ENCODE measurements at places on chromosomes 11 and 22.

- no peak for DNase-seq
Measured at GRCh38 chr22:37449331-37450001, 22.2 kb upstream of the ELFN2 start.

GRCh38 chr11:35259529-35259928 is 120.6 kb downstream of the CD44 start:
- DNase-seq, result no peak

GRCh38 chr22:49295851-49296560 is 531.7 kb downstream of the BRD1 start:
- DNase-seq, result no peak

GRCh38 chr11:10317776-10318526 is 13.1 kb downstream of the ADM start:
- no peak for DNase-seq

- no peak for DNase-seq
Measured at GRCh38 chr11:57935402-57936049, 88.2 kb upstream of the OR9Q1 start.

- DNase-seq, result no peak
Measured at GRCh38 chr11:90294526-90294925, 71.7 kb upstream of the CHORDC1 start.

GRCh38 chr11:32002311-32002710 is 88.6 kb upstream of the RCN1 start:
- DNase-seq, result no peak

DNA sequence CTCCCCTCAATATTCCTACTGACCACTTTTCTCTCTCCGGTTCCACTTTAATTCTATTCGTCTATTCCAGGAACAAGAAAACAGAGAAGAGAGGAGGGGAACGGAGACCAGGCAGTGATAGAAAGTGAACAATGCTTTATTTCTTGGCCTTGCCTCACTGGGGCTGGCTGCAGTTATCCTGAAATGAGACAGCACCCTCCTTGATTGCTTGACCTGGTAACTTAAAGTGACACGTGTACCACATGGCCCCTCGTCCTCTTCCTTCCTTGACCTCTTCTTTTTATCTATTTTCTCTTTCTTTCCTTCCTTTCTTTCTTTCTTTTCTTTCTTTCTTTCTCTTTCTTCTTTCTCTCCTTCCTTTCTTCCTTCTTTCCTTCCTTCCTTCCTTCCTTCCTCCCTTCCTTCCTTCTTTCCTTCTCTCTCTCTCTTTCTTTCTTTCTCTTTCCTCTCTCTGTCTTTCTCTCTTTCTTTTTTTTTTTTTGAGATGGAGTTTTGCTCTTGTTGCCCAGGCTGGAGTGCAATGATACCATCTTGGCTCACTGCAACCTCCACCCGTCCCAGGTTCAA is 52.8 kb upstream of the CLMP start:
- DNase-seq, result no peak

DNA sequence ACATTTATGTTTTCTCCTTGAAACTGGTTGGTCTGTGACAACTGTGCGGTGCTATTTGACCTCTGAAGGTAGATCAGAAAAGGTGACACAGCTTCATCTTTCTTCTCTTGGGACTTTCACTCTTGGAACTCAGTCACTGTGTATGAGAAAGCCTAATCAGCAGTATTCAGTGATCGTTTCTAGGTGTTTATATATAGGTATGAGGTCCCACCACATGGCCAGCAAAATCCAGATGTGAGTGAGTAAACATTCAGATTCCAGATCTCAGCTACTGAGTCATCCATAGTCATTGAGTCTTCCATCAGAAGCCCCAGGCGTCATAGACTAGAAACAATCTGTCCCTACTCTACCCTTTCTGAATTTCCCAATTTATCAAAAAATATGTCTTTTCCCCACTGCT is 117.3 kb upstream of the CTSC start:
- DNase-seq, result no peak

DNA sequence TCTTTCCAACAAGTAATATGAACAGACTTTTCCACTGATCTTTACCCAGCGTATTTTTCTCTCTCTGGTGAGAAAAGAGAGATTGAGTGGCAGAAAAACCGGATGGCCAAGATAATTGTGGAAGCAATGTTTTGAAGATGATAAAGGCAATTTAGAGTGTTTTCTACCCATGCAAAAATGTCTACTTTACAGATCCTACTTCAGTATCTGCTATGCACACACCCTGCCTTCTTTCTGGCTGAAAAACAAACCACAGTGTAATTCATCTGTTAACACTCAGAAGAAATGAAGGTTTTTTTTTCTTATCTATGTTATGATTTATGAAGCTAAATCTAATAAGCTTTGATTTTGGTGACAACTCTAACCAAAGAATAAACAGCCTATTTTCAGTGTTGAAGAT is 56.8 kb downstream of the SLC5A12 start:
- no peak for DNase-seq

DNA sequence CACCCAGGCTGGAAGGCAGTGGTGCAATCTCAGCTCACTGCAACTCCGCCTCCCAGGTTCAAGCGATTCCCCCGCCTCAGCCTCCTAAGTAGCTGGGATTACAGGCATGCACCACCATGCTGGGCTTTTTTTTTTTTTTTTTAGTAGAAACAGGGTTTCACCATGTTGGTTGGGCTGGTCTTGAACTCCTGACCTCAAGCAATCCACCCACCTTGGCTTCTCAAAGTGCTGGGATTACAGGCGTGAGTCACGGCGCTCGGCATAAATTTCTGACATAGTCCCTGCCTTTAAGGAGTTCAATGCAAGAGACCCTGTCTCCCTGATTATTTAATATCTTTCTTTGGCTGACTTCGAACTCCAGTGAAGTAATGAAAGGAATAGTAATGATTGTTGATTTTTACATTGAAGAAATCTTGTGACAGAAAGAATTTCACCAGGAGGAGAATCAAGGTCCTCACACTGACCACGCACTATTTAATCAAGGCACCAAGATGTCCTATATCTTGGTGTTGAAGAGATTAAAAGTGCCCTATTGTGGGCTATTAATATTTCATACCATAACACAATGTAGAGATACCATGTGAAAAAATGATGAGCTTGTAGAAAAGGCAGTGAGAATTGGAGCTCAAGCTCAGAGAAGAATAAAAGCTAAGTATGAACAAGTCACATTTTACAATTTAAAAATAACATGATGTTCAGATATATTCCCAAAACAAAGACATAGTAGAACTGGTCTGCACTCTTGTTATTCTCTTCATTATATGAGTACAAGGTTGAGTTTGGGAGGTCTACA is 71.6 kb upstream of the BLID start:
- no peak for DNase-seq

DNA sequence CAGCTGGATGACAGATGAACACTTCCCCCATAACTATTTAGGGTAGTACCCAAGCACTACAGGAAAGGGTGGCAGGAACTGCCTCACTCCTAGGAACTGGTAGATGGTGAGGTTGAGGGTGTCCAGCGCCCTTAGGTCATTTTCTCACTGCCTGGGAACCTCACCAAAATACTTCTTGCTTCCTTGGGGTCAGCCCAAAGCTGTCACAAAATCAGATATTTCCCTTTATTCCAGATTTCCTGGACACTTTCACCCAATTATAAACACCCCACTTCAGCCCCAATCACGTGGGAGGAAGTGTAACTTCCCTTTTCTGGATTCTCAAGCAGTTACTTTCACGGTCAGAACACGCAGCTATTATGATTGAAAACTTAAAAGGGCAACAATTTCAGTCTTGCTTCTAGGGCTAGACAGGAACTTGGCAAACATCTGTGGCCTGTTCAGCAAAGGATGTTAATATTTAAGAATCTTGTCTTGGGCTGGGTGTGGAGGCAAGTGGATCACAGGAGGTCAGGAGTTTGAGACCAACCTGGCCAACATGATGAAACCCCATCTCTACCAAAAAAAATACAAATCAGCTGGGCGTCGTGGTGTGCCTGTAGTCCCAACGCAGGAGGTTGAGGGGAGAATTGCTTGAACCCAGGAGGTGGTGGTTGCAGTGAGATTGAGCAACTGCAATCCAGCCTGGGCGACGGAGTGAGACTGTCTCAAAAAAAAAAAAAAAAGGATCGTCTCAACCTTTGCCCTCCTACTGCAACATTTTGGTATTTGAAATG is 4.0 kb downstream of the FTH1 start:
- no peak for DNase-seq

GRCh38 chr11:93234602-93235207 is 36.9 kb upstream of the SLC36A4 start:
- no peak for DNase-seq

- no peak for DNase-seq
Measured at GRCh38 chr11:72328366-72329224, 84.6 kb upstream of the PHOX2A start.

DNA sequence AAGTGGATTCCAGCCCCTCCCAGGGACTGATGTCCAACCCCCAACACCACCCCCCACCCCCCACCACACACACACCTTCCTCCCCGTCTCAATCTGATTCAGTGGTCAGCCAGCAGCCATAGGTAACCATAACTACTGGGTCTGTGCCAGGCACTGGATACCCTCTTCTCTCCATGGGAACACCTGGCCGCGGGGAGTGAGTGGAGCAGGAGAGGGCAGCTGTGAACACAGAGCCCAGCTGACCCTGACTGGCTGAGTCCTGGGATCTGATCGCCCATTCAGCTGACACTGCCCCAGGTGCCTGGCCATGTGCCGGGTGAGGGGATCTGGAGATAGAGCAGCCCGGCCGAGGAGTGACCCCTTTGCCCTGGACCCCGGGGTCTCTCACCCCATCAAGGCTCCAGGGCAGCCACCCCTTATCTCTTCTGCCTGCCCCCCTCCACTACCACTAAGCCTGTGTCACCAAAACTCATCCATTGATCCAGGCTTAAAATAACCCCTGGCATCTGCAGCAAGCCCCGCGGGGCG is 2.6 kb upstream of the SHISA8 start:
- DNase-seq, result no peak

DNA sequence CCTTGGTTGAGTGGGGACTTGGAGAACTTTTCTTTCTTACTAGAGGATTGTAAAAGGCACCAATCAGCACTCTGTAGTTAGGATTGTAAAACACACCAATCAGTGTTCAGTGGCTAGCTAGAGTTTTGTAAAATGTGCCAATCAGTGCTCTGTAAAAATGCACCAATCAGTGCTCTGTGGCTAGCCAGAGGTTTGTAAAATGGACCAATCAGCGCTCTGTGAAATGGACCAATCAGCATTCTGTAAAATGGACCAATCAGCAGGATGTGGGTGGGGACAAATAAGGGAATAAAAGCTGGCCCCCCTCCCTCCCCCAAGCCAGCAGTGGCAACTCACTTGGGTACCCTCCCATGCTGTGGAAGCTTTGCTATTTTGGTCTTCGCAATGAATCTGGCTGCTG is 5.5 kb upstream of the DRG1 start:
- no peak for DNase-seq

DNA sequence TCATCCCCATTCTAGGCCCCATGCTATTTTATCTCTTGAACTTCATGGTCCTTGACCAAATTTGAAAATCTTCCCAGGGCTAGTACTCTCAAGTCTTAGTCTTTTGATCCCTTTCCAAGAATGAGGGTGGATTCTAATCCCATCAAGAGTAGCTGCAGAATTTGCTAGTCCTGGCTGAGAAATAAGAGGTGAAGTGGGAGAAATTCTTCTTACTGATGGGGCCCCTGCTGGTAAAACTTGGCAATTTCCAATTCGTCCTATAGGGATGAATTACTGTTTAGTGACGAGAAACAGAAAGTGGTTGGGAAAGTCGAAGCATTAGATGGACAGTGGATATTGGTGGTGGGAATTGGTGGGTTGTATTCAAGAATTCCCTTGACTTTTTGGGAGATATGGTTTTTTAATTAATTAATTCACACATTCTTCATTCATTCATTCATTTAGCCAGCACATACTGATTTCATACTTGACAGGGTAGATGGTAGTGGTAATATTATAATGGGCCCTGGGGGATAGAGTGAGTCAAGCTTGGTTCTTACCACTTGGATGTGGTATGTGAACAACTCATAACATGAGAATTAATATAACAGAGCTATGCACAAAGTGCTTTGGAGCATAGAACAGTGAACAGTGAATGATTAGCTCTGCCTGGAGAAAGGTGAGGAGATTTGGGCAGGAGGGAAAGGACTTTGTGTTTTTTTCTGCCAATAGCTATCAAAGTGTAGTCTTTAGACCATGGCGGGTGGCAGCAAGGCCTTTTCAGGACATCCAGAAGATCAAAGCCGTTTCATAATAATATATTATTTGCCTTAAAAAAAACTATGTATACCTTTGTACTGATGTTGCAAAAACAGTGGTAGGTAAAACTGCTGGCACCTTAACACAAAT is 103.8 kb downstream of the STIM1 start:
- DNase-seq, result no peak

GRCh38 chr11:61049063-61049377 is 53.3 kb upstream of the CD5 start:
- DNase-seq, result no peak

- DNase-seq, result no peak
Measured at GRCh38 chr11:74037309-74037708, 28.4 kb upstream of the UCP3 start.

- no peak for DNase-seq
Measured at GRCh38 chr11:12802418-12803085, 128.3 kb downstream of the TEAD1 start.

DNA sequence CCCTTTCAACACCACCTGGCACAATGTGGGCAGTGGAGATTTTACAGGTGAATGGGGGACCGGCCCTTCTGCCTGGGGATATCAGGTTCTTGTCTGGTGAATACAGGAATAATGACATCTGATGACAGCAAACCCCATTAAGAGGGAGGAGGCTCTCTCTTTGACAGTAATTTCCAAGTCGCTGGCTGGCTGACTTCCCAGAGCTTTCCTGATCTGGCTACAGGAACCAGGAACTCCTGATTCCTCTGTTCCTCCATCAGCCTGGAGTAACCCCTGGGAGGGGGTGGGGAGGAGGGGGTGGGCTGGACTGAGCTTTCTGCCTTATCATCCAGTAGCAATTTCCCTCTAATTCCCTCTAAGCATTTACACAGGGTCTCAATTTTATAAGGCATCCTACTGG is 3.7 kb upstream of the MIEF1 start:
- no peak for DNase-seq

DNA sequence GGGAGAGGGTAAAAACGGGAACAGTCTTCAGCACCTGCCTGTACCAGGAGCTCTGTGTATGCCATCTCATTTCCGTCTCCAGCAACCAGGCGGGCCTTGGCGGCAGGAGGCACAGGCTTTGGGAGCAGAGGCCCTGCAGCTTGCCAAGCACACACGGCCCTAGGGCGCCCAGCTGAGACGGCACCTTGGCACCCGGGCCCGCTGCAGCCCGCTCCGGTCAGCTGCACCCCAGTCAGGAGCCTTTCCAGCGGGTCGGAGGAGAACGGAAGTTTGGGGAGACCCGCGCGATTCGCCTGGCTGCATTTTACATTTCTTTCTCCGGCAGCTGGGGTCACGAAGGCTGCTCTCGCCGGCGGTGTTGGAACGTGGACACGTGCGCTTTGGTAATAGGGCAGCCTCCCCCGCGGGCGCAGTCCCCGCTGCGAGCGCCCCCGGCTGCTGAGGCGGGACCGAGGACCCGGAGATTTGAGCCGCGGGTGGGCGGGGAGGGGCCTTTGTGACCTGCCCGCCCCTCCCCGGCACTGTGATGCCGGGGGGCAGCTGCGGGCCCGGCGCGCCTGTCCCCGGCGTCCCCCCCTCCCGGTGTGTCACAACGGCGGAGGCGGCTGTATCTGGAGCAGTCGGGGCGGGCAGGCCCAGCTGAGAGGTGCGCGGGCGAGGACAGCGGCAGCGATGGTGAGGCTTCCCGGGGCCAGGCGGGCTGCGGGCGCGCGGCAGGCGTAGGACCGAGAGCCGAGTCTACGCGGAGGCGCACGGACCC is at the start of gene TUBA8:
TSS of gene TUBA8 (plus strand) at position 616 of the 760 bp plus-strand sequence. CDS start at position 673, 57 bp downstream.
- no peak for DNase-seq

- DNase-seq, result no peak
Measured at GRCh38 chr11:62892077-62892922, 11.6 kb downstream of the SLC3A2 start.

Measured in cortex of kidney (tissue), 1 donor.